ENCODE measurements at places on chromosomes 1 and 21. TPM values are rescaled to one million over a fixed set of nuclear protein-coding genes. Genes with fewer than 3 reads are reported as not detected.
A peak's percentile ranks its signal among the peaks of the same experiment; 100 is the strongest.

DNA sequence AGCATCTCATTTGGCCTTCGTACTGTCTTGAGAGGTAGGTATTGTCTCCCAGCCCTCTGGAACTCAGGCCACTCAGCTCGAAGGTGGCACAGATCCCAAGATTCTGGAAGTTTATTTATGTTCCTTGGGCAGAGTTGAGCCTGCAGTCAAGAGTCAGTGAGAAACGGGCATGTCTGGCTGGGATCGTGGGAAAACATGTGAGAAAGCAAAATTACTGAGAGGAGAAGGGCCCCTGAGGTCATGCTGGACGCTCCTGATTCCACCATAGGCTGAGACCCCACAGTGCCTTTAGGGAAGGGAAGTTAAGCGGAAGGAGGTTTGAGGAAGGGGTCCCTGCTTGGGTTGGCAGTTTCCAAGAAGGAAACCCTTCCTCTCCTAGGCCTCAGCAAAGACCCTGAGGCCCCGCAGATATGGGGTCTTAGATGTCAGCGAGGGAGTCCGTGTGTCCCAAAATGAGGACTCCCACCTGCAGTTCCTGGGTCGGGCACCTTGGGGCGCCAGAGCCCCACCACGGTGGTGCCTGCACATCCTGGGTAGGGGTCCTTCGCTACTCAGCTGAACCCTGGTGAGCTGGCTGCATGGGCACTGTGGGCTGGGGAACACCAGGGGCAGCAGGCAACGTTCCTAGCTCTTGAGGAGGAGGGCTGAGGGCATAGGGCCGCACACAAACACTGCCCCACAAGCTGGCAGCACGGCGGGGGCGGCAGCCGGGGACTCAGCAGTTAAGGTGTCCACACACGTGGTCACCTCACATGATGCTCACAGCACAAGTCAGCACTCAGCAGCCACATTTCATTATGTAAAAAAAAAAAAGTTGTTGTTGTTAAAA is 12.3 kb upstream of the SEMA4A start:
- no peaks in the 10 kb centered on the region for H3K27me3 ChIP-seq
- peaks cover 55% of the 10 kb centered on the region for H3K4me1 ChIP-seq
- peak overlapping the region; percentile 79 for H3K27ac ChIP-seq
- no peak for DNase-seq
- no peak overlapping the region for H3K4me3 ChIP-seq

GRCh38 chr1:101605878-101606277 is 369.1 kb downstream of the S1PR1 start:
- no peaks in the 10 kb centered on the region for H3K4me1 ChIP-seq
- H3K4me3 ChIP-seq, result no peak overlapping the region
- DNase-seq, result no peak
- H3K36me3 ChIP-seq, result no peaks in the 10 kb centered on the region

- H3K27ac ChIP-seq, result no peak overlapping the region
- no peak overlapping the region for H3K4me3 ChIP-seq
- no peaks in the 10 kb centered on the region for H3K4me1 ChIP-seq
- H3K27me3 ChIP-seq, result no peaks in the 10 kb centered on the region
- DNase-seq, result no peak
Measured at GRCh38 chr1:19559641-19560040, 74.3 kb upstream of the CAPZB start.

The NCMAP gene
- not detected for total RNA-seq

- H3K4me1 ChIP-seq, result peaks cover 36% of the 10 kb centered on the region
- no peak overlapping the region for H3K4me3 ChIP-seq
- no peaks in the 10 kb centered on the region for H3K27me3 ChIP-seq
- H3K36me3 ChIP-seq, result no peaks in the 10 kb centered on the region
- H3K27ac ChIP-seq, result no peak overlapping the region
Measured at GRCh38 chr1:95951371-95952102, 717.5 kb downstream of the RWDD3 start.

- no peaks in the 10 kb centered on the region for H3K27me3 ChIP-seq
- H3K4me3 ChIP-seq, result no peak overlapping the region
- no peak for DNase-seq
- no peaks in the 10 kb centered on the region for H3K36me3 ChIP-seq
Measured at GRCh38 chr1:10730985-10731384, 65.5 kb downstream of the CASZ1 start.

DNA sequence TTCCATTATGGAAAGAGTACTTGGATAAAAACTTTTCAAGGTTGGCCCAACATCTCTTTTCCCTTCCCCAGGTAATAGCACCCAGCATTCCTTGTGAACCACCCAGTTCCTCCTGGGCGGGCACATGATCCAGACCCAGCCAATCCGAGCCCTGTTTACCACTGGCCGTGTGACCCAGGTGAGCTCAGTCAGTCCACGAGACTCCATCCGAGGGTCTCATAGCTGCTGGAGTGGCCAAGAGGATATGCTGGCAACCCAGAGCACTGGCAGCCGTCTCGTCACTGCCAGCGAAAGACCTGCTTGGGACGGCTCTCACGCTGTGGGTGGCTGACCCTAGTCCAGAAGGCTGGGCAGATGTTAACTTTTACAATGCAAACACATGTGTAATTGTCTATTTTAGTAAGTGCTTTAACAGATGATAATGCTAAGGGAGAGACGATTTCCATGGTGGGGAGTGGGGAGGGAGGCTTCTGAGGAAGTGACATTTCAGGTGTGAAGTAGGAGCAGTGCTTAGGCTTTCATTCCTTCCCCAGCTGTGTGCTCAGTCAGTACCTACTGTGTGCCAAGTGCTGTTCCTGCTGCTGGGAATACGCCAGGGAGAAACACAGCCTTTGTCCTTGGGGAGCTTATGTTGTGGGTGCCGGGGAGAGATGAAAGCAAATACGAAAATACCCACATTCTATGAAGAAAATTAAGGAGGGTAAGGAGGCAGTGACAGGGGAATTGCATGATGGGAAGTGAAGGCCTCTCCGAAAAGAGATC is 24.5 kb downstream of the PARK7 start:
- no peak for DNase-seq
- no peak overlapping the region for H3K27ac ChIP-seq
- no peaks in the 10 kb centered on the region for H3K4me1 ChIP-seq
- H3K36me3 ChIP-seq, result peaks cover 28% of the 10 kb centered on the region
- no peaks in the 10 kb centered on the region for H3K27me3 ChIP-seq

The C8B gene
- not detected for total RNA-seq

- no peaks in the 10 kb centered on the region for H3K4me1 ChIP-seq
- DNase-seq, result no peak
- no peak overlapping the region for H3K27ac ChIP-seq
Measured at GRCh38 chr1:215031392-215031791, 51.1 kb upstream of the KCNK2 start.

DNA sequence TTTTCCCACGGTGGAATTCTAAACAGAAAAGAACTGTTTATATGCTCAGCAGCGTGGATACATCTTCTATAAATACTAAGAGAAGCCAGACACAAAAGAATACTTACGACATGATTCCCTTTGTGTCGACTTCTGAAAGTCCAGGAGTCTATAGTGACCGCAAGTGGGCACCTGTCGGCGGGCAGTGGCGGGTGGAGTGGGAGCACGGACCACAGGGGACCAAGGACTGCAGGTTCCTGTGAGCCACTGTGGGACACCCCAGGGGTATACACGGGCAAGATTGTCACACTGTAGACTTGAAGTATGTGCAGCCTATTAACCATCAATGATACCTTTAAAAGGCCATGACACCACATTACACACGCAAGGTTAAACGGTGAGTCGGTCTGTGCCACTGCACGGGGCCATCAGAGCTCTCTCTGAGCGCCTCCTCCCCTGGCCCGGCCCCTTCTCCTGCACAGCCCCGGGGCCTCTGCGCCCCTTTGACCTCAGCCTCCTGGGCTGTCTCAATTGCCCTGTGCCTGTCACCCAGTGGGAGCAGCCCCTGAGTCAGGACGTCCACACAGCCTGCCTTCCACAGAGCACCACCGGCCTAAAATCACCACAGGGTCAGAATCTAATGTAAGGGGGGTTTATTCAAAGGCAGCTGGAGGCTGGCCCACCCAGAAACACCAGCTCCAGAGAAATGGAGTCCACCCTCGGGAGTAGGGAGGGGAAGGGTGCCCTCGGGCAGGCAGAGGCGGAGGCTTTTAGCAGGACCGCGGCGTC is 90.0 kb upstream of the COL6A1 start:
- peak overlapping the region; percentile 16 for H3K4me3 ChIP-seq
- no peak for DNase-seq
- H3K27me3 ChIP-seq, result no peaks in the 10 kb centered on the region
- no peak overlapping the region for H3K27ac ChIP-seq

The C4BPA gene
- not detected for total RNA-seq

The HP1BP3 gene
- total RNA-seq, result 212 TPM

The OR10J1 gene
- total RNA-seq, result not detected

- no peak overlapping the region for H3K4me3 ChIP-seq
- no peaks in the 10 kb centered on the region for H3K36me3 ChIP-seq
- no peak overlapping the region for H3K27ac ChIP-seq
- DNase-seq, result no peak
- H3K27me3 ChIP-seq, result peaks cover 3% of the 10 kb centered on the region
Measured at GRCh38 chr1:86828024-86828423, 85.9 kb downstream of the SELENOF start.

DNA sequence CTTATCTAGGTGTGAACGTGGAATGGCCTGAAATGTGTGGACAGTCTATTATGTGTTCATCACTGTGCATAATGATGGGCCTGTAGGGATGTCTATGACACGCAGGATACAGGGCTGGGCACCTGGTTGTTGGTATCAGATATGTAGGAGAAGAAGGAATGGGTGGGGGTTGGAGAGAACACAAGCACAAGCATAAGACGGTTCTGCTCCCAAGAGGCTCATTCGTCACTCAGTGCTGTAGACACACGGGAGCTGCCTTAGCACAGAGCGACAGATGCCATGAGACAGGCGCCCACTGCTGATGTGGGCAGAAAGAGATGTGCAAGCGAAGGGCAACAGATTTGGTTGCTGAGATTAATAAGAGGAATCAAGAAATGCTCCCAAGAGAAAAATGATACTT is 256.2 kb downstream of the DISC1 start:
- no peak for DNase-seq
- H3K4me1 ChIP-seq, result no peaks in the 10 kb centered on the region
- H3K27me3 ChIP-seq, result no peaks in the 10 kb centered on the region
- no peak overlapping the region for H3K4me3 ChIP-seq

DNA sequence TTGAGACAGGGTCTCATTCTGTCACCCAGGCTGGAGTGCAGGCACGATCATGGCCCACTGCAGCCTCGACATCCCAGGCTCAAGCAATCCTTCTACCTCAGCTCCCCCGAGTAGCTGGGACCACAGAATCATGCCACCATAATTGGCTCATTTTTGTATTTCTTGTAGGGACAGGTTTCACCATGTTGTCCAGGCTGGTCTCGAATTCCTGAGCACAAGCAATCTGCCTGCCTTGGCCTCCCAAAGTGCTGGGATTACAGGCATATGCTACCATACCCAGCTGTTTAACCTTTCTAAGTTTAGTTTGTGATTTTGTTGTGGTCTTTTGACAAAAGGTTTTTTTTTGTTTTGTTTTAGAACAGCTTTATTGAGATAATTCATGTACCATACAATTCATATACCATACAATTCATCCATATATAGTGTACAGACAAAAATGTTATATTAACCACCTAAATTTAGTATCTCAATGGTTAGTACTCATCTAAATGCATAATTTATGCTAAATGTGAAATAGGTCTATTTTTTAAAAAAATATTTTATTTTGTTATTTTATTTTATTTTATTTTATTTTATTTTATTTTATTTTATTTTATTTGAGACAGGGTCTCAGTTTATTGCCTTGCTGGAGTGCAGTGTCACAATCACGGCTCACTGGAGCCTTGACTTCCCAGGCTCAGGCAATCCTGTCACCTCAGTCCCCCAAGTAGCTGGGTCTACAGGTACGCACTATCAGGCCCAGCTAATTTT is 8.9 kb downstream of the ZMPSTE24 start:
- H3K4me1 ChIP-seq, result peaks cover 47% of the 10 kb centered on the region
- peaks cover 24% of the 10 kb centered on the region for H3K36me3 ChIP-seq
- DNase-seq, result no peak
- no peak overlapping the region for H3K4me3 ChIP-seq
- peak overlapping the region; percentile 75 for H3K27ac ChIP-seq

DNA sequence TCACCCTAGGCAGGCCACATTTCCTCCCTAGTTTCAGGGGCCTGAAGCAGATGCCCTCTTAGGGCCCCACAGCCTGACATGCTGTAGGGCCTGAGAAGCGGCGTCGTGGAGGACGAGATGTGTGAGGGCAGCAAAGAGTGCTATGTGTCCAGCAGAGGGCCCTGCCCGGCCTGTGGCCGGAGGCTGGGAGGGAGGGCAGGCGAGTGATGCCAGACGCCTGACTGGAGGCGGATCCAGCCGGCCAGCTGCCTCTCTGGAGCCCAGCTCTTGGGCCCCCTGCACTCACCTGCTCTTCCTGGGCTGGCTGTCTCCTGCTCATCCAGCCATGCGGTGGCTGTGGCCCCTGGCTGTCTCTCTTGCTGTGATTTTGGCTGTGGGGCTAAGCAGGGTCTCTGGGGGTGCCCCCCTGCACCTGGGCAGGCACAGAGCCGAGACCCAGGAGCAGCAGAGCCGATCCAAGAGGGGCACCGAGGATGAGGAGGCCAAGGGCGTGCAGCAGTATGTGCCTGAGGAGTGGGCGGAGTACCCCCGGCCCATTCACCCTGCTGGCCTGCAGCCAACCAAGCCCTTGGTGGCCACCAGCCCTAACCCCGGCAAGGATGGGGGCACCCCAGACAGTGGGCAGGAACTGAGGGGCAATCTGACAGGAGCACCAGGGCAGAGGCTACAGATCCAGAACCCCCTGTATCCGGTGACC is at the start of gene GPR37L1:
TSS of gene GPR37L1 (plus strand) at position 279 of the 697 bp plus-strand sequence. CDS start at position 326, 47 bp downstream.
- H3K4me3 ChIP-seq, result no peak within 1 kb of the TSS
- DNase-seq, result no peak
- peaks cover 3% of the 10 kb centered on the region for H3K4me1 ChIP-seq

The ADAMTS1 gene
- 105 TPM for total RNA-seq

The GGPS1 gene
- 30.3 TPM for total RNA-seq

DNA sequence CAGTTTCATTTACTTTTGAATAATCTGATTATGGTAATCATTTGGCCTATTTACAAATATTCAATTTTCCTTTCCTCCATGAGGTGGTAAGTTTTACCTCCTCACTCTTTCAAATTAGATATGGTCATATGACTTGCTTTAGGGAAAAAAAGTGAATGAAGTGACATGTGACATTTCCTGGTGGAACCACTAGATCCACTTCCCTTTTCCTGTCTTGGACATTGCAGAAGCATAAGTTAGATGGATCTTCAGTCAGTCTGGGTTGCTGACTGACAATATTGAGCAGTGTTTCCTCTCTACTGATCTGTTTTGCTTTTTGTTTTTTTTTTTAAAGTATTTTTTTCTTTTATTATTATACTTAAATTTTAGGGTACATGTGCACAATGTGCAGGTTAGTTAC is 481.1 kb upstream of the PTBP2 start:
- H3K36me3 ChIP-seq, result no peaks in the 10 kb centered on the region
- H3K4me3 ChIP-seq, result no peak overlapping the region
- peaks cover 12% of the 10 kb centered on the region for H3K4me1 ChIP-seq
- no peak overlapping the region for H3K27ac ChIP-seq
- no peaks in the 10 kb centered on the region for H3K27me3 ChIP-seq
- no peak for DNase-seq

GRCh38 chr1:30323841-30324240 is 399.5 kb downstream of the MATN1 start:
- no peaks in the 10 kb centered on the region for H3K4me1 ChIP-seq
- H3K27me3 ChIP-seq, result peaks cover 10% of the 10 kb centered on the region
- no peaks in the 10 kb centered on the region for H3K36me3 ChIP-seq
- no peak overlapping the region for H3K4me3 ChIP-seq
- H3K27ac ChIP-seq, result no peak overlapping the region

GRCh38 chr1:157838966-157839365 is 2.6 kb downstream of the CD5L start:
- H3K27me3 ChIP-seq, result no peaks in the 10 kb centered on the region
- no peak for DNase-seq
- H3K27ac ChIP-seq, result no peak overlapping the region
- no peaks in the 10 kb centered on the region for H3K36me3 ChIP-seq
- no peaks in the 10 kb centered on the region for H3K4me1 ChIP-seq

The CLDN19 gene
- not detected for total RNA-seq

Data from sigmoid colon (tissue), 7 donors.